Stimulated activated CD4-positive, alpha-beta T cell treated with anti-CD3 and anti-CD28 coated beads, TNF-alpha, amount 100 ng/mL, for 1 hour (primary cell): ENCODE measurements at places on chromosomes 6 and 20.

GRCh38 chr6:3318226-3318625 is 59.5 kb downstream of the PSMG4 start:
- no peak for DNase-seq

GRCh38 chr6:53917464-53917842 is 122.6 kb downstream of the LRRC1 start:
- no peak for DNase-seq

DNA sequence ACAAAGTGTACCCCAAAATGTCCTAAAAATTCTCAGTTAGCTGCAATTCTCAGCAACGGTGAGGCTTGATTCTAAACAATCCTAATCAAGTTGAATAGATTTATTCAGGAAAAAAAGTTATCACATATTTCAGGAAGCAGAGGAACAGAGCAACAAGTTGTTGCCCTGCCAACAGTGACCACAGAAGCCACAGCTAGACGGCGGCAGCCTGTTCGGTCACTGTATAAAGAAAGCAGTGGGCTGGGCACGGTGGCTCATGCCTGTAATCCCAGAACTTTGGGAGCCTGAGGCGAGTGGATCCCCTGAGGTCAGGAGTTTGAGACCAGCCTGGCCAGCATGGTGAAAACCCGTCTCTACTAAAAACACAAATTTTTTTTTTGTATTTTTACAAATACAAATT is 171.2 kb upstream of the BMP5 start:
- no peak for DNase-seq

DNA sequence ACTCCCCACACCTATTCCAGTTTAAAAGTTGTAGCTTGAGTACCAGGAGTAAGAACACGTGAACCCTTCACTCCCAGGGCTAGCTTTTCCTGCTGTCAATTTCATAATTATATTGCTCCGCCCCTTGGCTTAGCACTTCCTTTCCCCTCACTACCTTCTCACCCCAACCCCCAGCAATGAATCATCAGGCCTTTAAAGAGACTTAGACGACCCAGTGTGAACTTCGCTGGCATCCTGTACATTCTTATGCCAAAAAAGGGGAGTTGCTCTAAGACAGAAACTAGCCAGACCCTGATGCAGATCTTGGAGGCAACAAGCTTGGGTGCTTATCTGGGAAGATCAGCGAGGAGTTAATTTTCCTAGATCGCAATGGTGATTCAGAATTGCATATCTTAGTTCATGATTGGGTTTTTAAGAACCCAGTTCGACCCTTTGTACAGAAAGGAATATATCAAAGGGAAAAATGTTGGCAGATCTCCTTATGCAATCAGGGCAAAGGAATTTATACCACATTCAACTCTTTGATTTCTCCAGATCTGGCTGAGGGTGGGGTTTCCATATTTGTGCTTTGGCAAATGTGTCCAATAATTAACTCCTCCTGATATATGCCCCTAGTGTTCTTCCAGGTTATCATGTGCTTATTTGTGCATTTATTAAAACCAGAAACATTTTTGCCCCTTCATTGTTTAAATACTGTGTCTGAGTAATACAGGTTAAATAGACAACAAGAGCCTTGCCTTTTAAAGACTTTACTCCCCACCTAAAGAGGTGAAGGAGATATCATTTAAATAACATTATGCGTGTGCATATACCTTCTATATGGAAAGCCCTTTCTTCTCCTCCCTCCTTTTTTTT is 8.1 kb upstream of the ATXN1 start:
- peak; percentile 17 for DNase-seq

- no peak for DNase-seq
Observed at GRCh38 chr6:93136111-93136510, 283.2 kb downstream of the EPHA7 start.
